ENCODE measurements at places on chromosomes 16 and 17.

DNA sequence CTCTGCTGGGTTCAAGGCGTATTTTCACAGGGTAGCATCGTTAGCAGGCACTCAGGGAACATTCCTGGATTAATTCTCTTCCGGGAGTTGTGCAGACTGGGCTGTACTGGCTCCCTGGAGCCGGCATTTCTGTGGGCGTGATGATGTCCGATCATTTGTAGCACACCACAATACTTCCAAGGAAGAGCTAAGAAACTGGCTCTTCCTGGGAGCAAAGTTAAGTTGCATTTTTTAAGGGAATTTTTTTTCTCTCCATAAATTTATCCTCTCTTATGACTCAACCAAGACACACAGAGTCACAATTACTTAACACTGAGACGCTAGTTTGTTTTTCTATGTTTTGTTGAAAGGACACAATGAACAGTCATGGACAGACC lies 211.6 kb upstream of the FOXF1 start:
- no peak for DNase-seq

- DNase-seq, result no peak
These were observed 57.6 kb downstream of the AMFR start for GRCh38 chr16:56367764-56368163.

DNA sequence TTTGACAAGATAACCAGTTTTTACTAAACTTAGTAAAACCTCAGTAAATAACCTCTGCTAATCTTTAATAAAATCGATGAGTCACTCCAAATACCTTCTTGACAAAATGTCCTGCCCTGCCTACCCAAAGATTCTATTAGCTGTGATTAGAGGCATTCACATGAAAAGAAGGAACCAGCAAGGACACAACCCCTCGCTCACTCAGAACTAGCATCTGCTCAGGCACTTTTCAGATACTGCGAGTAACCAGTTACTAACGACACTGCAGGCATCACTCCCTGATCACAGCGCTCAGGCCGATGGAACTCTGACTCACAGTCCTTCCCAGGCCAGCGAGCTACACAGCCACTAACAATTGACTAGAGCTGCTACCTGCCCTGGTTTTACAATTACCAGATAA lies 24.3 kb downstream of the PELP1 start:
- no peak for DNase-seq

- DNase-seq, result no peak
These were observed 139.6 kb downstream of the SKAP1 start for GRCh38 chr17:48290378-48290777.

DNA sequence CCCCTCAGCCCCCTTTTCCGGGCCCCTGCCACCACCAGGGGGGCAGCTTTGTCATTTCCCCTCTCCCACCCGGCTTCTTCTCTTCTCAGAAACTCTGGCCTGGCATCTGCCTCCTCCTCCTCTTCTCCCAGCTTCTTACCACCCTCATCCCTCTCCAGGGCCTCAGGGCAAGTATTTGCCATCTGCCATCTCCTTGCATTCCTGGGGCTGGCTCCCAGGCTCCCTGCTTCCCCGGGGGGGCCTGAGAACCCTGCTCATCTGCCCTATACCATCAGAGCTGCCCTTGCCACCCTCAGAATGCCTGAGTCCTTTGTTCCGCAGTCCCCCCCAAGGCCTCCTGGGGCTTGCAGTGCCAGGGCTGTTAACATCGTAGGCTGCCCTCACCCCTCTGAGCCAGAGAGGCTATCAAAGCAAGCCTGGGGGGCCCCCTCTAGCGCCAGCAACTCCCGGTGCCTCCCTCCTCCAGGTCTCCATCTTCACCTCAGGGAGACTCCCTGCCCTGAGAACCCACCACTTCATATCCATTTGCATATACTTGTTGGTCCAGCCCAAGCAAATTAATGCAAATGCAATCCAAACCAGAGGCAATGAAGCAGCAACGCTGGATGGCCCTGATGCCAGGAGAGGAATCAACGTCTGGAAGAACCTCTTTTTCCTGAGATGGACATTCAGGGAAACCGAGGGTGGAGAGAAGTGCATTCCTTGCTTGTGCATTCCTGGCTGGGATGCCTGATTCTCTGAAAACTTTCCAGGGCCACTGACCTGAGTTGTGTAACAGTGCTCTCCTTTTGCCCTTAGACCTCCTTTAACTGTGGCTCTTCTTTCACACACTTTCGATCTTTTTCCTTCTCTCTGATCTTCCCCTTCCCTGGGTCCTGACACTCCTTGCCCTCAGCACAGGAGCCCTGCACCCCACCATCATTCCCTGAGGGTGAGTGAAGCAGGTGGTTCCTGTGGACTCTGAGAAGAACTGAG lies 20.7 kb upstream of the SP2 start:
- no peak for DNase-seq

- no peak for DNase-seq
These were observed 44.3 kb upstream of the CPNE2 start for GRCh38 chr16:57048095-57048494.

DNA sequence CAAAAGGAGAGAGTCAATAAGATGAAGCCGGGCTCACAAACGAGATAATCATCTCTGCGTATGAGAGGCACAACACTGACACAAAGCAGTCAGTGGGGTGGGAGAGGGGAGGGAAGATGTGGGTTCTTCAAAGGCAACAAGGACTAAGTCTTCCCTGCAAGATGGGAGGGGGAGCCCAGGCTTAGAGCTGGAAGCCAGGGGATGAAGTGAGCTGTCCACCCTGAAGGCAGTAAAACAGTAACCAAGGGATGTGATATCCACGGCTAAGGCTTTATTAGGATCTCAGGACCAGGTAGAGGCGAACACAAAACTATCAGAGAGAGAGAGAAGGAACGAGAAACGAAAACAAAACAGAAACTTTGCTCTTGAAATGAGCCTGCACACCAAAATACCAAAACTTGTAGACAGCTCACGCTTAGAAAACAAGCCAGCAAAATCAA lies 115.9 kb downstream of the DYNLRB2 start:
- DNase-seq, result no peak

- DNase-seq, result no peak
These were observed 522 bp downstream of the NAGS start for GRCh38 chr17:44004761-44005526.
